ENCODE measurements at places on chromosomes 16 and 17. TPM values are rescaled to one million over a fixed set of nuclear protein-coding genes. Genes with fewer than 3 reads are reported as not detected.

Gene DNAH9
- not detected for total RNA-seq

Gene OR3A2
- not detected for total RNA-seq

Gene SLC13A5
- not detected for total RNA-seq

Gene NPLOC4
- 48.6 TPM for total RNA-seq

Gene MMP25
- under 0.01 TPM for total RNA-seq

Gene TNFRSF17
- not detected for total RNA-seq

Gene ETV4
- 22.0 TPM for total RNA-seq

Gene GRAP
- not detected for total RNA-seq

Gene CDK12
- total RNA-seq: 16.0 TPM

Gene CMTM2
- not detected for total RNA-seq

Gene EVPLL
- not detected for total RNA-seq

Gene KIF19
- total RNA-seq: not detected

Gene HASPIN
- total RNA-seq: 9.7 TPM

Gene ZFPM1
- 0.59 TPM for total RNA-seq

Gene PPP1R27
- total RNA-seq: not detected

Gene ICAM2
- 1.8 TPM for total RNA-seq

Gene INPP5K
- total RNA-seq: 56.8 TPM

Gene P2RX5
- 1.0 TPM for total RNA-seq

Gene NPIPB9
- not detected for total RNA-seq

Gene GAST
- total RNA-seq: not detected

Gene FZD2
- total RNA-seq: 44.7 TPM

Gene EFCAB3
- total RNA-seq: not detected

Gene KCNG4
- not detected for total RNA-seq

Gene DLX4
- not detected for total RNA-seq

Gene CCT6B
- 0.15 TPM for total RNA-seq

Gene PDE6G
- total RNA-seq: 1.3 TPM

Gene OR1A1
- total RNA-seq: not detected

Gene ZMYND15
- total RNA-seq: not detected

Gene ERN2
- total RNA-seq: not detected

Gene ZNF385C
- total RNA-seq: not detected

Gene PRR35
- total RNA-seq: not detected

Gene KRTAP2-1
- total RNA-seq: not detected

Gene STAT5B
- total RNA-seq: 14.1 TPM

Gene PMFBP1
- total RNA-seq: 0.17 TPM

Gene ENPP7
- total RNA-seq: not detected

Gene CCL4L2
- not detected for total RNA-seq

Gene TEX19
- total RNA-seq: not detected

Gene TP53I13
- 67.2 TPM for total RNA-seq

Gene C16orf74
- 6.1 TPM for total RNA-seq

Gene KRT32
- not detected for total RNA-seq

Gene HBA2
- total RNA-seq: 1.6 TPM

Gene CREBBP
- total RNA-seq: 12.8 TPM

Gene KRTAP16-1
- total RNA-seq: not detected

Gene ELMO3
- total RNA-seq: 0.59 TPM

Gene EMP2
- total RNA-seq: 23.4 TPM

Gene ZPBP2
- total RNA-seq: not detected

Gene TANC2
- 9.9 TPM for total RNA-seq
